ENCODE measurements at places on chromosomes 7 and 10.
A peak's percentile ranks its signal among the peaks of the same experiment; 100 is the strongest.

- peak; percentile 39 for DNase-seq
Measured at GRCh38 chr10:121188005-121188404, 336.8 kb downstream of the WDR11 start.

DNA sequence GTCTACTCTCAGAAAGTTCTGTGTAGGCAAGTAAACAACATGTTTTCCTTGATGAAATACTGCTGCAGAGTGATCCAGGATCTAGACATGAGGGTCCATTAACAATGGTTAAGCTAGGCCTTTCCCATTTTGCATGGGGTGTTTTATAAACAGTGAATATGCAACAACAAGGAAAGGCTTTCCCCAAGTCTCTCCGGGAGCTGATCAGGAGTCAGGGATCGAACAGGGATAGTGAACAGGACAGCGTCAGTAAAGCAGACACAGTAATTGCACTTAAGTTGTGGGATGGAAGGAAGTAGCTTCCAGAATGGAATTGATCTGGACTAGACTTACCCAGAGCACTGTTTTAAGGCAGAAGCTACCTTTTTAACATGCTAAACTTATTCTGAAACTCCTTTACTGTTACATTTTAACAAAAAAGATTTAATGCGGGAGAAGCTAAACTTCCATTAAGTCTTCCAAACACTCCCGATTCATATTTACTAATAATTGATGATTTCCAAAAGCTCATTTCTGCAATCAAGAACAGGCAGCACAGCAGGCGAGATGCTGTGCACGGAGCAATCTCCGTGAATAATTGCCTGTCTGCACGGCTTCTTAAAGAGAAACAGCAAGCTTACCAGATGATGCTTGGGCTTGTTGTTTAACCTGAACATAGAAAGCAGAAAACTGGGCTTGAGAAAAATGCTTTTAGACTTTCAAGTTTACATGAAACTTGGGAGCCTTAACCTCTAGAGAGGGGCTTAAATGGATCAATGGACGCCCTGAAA lies 50.3 kb upstream of the DOCK1 start:
- no peak for DNase-seq

DNA sequence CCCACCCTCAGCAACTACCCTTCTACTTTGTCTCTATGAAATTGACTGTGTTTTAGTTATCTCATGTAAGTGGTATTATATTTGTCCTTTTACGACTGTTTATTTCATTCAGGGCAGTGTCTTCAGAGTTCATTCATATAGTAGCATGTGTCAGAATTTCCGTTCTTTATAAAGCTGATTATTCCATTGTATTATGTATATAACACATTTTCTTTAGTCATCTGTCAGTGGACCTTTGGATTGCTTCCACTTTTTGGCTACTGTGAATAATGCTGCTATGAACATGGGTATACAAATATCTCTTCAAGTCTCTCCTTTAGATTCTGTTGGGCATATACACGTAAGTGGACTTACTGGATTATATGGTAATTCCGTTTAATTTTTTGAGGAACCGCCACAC lies 14.5 kb downstream of the SLF2 start:
- no peak for DNase-seq

DNA sequence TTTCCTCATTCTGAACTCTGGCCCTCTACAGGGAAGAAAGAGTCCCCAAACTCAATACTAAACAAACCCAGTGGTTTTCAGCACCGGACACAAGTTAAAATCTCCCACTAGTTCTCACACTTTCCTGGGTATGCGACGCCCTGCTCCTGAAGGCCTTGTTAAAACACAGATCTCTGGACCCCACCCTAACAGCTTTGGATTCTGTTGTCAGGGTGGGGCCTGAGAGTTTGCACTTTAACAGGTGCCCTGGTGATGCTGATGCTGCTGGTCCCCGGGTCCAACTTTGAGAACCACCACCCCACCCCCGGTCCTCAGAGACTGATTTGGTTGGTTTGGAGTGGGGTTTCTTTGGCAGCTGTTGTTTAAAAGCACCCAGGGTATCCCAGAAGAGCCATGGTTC lies 61.6 kb downstream of the CHST3 start:
- DNase-seq: no peak

DNA sequence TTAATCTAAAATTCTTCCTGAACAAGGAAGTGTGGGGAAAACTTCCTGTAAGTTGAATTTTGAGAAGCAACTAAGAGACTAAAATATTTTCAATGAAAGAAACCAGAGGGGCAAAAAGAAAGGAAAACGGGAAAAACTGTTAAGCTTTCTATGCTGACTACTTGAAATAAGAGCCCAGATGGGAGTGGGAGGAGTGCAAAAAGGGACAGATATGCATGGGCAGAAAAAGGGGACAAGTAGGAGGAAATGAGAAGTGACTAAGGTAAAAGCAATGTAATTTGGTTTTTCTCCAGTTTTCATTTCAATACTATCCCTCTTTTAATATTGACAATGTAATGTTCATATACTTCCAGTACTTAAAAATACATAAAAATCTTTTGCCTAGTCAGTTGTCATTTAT lies 11.1 kb downstream of the OGA start:
- no peak for DNase-seq

GRCh38 chr10:114499630-114500190 lies 95.4 kb upstream of the AFAP1L2 start:
- peak; percentile 52 for DNase-seq

DNA sequence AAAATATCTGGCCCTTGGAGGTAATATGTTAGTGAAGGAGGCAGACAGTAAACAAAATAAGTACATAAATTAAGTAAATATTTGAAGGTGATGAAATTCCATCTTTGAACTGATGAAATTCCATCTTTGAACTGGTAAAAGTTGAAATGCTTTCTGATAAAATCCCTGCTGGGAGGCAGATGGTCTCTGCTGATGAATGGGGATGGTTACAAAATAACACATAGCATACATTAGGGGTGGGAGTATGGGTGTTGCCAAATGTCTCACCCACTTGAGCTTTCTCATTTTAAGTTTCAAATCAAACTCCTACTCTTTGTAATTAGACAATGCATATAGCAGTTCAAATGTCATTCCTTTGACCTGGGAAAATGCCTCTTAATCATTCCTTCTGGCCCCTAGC lies 77.5 kb upstream of the SORCS3 start:
- no peak for DNase-seq

DNA sequence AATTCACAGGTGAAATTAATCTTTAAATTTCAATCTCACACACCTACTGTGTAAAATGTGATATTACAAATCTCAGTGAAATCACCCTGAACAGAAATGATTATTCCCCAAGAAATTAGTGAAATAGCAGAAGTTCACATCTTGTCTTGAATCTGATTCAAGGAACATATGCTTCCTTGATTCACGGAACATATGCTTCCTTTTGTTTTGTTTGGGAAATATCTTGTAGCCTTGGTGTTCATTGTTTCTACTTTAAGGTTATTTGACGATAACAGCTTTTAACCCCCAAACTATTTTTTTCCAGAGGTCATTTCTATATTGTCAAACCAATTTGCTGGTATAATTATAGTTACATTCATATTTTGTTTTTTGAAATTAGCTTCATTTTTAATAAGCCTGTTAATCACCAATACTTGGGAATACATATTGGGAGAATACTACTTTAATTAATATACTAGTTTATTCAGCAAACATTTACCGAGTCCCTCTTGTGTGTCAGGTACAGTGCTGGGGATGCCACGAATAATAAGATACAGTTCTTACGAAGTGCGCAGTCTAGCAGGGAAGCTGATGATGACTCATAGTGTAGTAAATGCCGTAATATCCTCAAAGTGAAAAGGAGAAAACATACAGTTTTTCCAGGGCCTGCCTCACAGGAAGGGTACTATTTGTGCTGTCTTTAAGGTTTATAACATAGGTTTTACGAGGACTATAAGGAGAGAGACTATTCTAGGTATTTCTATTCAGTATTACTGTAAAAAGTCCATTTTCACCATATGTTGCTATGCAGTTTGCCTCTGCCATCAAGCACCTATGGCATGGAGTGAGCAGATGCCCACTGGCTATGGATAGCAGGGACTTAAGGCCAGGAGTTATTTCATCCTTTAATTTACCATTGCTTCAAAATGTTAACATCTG lies 32.5 kb downstream of the PRKAR2B start:
- no peak for DNase-seq

DNA sequence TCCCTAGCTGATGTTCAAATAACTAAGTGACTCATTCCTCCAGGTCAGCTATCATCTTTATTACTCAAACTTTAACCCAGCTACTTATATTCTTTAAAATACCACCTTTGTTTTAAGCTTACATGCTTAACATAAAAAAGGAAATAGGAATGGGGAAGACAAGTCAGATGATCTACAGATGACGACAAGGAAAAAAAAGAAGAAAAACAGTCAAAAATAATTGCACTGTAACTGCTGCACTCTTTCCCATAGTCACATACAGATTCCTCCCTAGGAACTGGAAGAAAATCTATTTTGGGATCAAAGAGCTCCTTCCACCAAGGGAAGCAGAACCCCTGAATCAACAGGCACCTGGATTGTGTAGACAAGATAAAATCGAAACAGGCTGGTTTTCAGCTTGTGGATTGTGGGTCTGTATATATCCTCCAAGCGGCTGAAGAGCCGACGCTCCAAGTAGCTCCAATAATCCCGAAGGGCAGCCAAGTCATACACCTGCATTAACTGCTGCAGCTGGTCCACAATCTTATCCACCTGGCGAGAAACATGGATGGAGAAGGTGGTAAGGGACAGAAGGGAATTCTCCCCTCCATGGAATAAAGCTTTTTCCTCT lies 2.0 kb downstream of the WDR91 start:
- DNase-seq: no peak

DNA sequence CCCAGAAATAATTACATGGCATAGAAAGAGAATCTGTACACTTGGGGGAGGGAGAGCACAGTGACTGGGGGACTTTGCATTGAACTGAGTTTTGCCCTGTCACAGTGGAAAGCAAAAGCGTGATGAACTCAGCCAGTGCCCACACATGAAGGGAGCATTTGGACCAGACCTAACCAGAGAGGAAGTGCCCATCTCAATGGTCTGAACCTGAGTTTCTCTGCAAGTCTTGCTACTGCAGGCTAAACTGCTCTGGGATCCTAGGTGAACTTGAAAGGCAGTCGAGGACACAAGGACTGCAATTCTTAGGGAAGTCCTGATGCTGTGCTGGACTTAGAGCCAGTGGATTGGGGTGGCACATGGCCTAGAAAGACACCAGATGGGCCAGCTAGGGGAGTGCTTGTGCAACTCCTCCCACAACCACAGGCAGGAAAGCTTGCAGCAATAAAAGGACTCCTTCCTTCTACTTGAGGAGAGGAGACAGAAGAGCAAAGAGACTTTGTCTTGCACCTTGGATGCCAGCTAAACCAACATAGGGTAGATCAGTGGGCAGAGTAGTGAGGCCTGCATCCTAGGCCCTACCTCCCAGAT lies 259.0 kb downstream of the GRM8 start:
- no peak for DNase-seq

DNA sequence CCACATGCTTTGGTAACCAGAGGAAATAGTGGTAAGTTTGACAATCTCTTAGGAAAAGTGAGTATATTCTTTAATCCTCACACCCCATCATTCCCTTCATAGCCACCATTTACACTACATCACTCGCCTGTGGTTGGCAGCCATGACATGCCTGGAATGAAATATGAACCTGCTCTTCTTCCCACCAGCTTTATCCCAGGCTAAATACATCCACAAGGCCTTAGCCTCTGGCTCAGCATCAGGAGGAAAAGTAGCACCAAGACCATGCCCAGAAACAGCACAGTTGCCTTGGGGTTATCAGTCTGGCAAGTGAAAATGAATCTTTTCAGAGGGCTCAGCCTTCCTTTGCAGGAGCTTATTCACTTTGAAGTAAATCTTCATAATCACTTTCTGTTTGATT lies 40.3 kb downstream of the SGCE start:
- DNase-seq: no peak

DNA sequence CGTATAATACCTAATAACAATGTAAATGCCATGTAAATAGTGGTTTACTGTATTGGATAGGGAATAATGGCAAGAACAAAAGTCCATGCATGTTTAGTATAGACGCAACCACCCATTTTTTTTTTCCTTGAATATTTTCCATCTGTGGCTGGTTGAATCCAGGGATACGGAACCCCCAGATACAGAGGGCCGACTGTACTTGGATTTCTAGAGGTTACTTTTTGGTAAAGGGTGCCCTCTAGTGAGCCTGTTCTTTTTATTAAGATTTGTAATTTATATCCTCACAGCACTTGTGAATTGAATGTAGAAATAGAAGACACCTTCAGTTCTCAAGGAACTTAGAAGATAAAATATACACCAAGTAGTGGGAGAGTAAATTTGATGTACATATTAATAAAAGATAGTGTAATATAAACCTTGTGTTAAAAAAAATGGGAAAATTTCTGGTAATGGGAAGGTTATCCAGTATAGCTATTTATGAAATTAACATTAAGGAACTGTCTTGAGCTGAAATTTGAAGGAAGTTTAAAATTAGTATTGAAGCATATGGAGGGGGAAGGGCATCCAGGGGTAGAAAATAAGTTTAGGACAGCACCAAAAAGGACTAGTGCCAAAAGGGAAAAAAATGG lies 32.0 kb downstream of the EXOC6 start:
- DNase-seq: peak; percentile 36

DNA sequence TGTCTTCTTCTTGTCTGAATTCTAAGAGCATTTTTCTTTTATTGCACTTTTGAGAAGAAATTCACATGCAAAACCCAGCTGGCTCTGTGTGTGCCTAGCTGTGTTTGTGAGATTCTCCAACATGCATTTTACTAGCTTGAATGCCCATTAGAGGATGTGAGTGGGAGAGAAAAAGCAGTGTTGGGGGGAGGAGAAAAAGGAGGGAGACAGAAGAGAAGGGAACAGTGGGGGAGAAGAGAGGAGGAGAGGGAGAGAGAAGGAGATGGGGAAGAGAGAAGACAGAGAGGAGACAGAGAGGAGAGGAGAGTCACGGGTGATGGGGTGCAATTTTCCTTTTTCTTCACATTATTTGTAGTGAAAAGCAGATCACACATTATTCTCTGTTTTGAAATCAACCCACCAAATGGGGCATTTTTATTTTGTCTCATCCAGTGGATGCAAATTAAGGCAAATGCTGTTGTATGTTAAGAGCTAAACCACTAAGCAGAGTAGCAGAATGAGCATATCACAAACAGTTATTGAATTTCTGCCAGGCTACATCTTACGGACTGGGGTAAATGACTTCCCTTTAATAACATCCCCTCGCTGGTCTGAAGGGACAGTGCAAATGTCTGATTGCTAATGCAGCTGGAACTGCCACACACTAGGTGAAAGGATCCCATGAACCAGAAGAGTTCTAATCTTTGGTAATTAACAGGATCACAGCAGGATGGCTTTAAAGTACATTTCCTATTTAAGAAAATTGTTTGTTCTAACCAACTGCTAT lies 849 bp downstream of the LRRN3 start:
- no peak for DNase-seq

- DNase-seq: no peak
Measured at GRCh38 chr7:106608661-106609060, 52.3 kb downstream of the CCDC71L start.
